ENCODE measurements at places on chromosomes 6 and 20. TPM values are rescaled to one million over a fixed set of nuclear protein-coding genes. Genes with fewer than 3 reads are reported as not detected.
A peak's percentile ranks its signal among the peaks of the same experiment; 100 is the strongest.

Gene LAMA4
- total RNA-seq, result 87.5 TPM

Gene SAMD10
- total RNA-seq, result 4.6 TPM

DNA sequence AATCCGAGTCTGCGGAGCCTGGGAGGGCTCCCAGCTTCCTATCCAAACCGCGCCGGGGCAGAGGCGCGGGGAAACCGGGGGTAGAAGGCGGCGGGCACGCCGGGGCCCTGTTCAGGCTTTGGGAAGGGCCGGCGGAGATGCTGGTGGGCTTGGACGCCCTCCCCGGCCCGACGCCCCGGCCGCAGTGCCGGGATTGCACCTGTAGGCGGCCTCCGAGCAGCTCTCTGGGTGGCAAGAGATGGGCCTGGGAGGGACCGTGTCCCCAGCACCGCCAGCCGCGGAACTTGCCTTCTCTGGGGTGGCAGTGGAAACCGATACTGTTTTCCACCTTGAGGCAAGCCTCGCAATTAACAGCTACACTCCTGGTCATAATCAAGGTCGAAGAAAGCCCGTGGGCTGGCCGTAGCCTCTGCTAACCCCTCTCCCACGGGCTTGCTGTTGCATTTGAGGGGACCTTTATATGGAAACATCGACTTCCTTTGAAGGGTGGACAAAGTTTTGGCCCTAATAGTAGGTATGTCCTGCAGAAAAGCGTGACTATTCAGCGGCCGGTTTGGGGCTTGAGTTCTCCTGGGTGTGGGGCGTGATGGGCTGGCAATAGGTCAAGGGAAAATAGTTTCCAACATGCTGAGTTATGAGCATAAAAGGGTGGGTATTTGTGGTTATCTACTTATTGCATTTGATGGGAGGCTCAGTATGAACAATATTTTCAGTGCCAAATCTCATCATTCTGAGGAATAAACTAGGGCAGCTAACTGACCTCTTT lies 1.1 kb upstream of the JAG1 start:
- H3K4me3 ChIP-seq, result peak overlapping the region; percentile 82
- H3K27me3 ChIP-seq, result no peaks in the 10 kb centered on the region
- DNase-seq, result peak; percentile 94
- H3K27ac ChIP-seq, result peak overlapping the region; percentile 98
- H3K4me1 ChIP-seq, result peaks cover 9% of the 10 kb centered on the region

DNA sequence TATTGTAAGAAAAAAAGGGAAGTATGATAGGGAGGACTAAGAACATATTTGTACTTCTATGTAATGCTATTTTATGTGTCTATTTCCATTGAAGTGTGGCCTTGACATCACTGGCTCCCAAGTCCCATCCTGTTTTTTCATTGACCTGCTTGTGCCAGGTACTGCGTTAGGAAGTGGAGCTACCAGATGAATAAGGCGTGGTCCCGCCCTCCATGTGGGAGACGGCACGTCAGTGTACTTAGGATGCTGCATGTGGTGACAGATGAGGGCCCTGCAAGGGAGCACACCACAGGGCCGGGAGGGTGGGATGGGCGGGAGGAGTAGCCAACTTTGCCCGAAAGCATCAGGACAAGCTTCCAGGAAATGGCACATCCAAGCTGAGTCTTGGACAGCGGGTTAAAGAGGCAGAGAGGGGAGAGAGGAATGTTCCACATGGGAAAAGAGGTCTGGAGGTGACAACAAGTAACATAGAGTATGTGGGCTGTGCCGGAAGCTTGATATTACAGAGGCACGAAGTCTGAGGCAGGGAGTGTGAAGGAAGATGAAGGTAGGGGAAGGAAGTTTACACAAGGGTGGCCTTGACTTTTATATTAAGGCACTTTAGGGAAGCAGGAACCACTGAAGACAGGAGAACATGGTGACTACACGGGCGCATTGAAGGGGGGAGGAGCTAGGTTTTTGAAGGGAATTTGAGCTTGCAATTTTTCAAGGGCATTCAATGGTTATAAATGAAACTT lies 140.6 kb downstream of the MTHFD1L start:
- H3K27me3 ChIP-seq, result no peaks in the 10 kb centered on the region
- peak overlapping the region; percentile 80 for H3K27ac ChIP-seq
- H3K4me3 ChIP-seq, result no peak overlapping the region
- peaks cover 8% of the 10 kb centered on the region for H3K4me1 ChIP-seq

DNA sequence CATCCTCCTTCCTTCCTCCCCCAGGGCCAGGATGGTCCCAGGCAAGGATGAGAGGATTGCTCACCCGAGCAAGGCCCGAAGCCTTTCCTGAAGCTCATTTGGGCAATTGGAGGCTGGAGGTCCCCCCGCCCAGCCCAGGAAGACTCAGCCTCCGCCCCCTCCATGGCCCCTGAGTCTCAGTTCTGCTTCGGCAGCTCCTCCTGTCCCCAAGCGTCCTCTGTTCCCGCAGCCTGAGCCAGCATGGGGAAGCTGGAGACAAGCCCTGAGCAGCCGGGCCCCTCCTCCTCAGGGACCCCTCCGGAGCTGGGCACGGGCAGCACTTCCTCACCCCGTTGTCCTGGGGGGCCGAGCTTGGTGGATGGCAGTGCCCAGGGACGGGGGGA lies 26.0 kb downstream of the SLC17A9 start:
- H3K4me1 ChIP-seq, result no peaks in the 10 kb centered on the region
- H3K27ac ChIP-seq, result no peak overlapping the region
- no peak for DNase-seq
- peaks cover 50% of the 10 kb centered on the region for H3K27me3 ChIP-seq
